Amygdala (tissue), 56 donors: ENCODE measurements at places on chromosomes 1 and 21.

GRCh38 chr21:34544032-34544496, 32.1 kb upstream of the KCNE1 start:
- no peak for DNase-seq

GRCh38 chr21:33264561-33264960, 1.6 kb upstream of the IL10RB start:
- no peak for DNase-seq

GRCh38 chr1:90732136-90732535, 15.0 kb upstream of the BARHL2 start:
- DNase-seq, result no peak

GRCh38 chr1:39940980-39941871, 13.7 kb upstream of the MFSD2A start:
- no peak for DNase-seq

- no peak for DNase-seq
These were observed 1009.9 kb downstream of the PLA2G4A start for GRCh38 chr1:187838335-187839293.

DNA sequence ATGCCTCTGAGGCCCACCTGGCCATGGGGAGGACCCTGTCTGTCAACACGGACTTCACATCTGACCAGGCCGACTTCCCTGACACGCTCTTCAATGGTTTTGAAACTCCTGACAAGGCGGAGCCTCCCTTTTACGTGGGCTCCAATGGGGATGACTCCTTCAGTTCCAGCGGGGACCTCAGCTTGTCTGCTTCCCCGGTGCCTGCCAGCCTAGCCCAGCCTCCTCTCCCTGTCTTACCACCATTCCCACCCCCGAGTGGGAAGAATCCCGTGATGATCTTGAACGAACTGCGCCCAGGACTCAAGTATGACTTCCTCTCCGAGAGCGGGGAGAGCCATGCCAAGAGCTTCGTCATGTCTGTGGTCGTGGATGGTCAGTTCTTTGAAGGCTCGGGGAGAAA, 101.8 kb downstream of the ADARB1 start:
- no peak for DNase-seq

DNA sequence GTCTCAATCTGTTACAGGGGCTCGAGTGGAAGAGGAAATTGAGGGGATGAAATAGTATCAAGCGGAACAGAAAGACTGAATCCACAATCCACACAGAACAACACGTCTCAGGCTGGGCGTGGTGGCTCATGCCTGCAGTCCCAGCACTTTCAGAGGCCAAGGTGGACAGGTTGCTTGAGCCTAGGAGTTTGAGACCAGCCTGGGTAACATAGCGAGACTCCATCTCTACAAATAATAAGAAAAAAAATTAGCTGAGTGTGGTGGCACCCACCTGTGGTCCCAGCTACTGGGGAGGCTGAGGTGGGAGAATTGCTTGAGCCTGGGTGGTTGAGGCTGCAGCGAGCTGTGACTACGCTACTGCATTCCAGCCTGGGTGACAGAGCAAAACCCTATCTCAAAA, 25.7 kb downstream of the VPS26C start:
- DNase-seq, result no peak

- no peak for DNase-seq
These were observed 84.1 kb downstream of the PGBD5 start for GRCh38 chr1:230342019-230342418.

- no peak for DNase-seq
These were observed 7.8 kb downstream of the PODN start for GRCh38 chr1:53069663-53070327.

DNA sequence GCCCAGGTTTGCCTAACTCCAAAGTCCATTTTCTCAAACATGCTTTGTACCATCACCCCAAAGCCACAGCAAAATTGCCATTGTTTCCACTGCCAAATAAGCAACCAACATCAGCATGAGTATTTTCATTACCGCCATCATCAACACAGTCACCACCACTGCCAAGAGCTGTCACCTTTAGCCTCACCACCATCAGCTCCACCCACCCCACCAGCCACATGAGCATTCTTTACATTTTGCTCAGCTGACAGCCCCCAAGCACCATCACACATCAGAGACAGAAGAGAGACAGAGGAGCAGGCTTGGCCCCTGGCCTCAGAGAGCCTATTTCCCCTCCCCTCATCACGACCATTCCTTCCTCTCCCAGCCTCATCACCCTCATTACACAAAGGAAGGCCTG, 42.7 kb downstream of the TAS1R2 start:
- DNase-seq, result no peak
